ENCODE measurements at places on chromosomes 7 and 10.

- DNase-seq: no peak
Measured at GRCh38 chr10:89426230-89426868, 12.0 kb downstream of the IFIT5 start.

DNA sequence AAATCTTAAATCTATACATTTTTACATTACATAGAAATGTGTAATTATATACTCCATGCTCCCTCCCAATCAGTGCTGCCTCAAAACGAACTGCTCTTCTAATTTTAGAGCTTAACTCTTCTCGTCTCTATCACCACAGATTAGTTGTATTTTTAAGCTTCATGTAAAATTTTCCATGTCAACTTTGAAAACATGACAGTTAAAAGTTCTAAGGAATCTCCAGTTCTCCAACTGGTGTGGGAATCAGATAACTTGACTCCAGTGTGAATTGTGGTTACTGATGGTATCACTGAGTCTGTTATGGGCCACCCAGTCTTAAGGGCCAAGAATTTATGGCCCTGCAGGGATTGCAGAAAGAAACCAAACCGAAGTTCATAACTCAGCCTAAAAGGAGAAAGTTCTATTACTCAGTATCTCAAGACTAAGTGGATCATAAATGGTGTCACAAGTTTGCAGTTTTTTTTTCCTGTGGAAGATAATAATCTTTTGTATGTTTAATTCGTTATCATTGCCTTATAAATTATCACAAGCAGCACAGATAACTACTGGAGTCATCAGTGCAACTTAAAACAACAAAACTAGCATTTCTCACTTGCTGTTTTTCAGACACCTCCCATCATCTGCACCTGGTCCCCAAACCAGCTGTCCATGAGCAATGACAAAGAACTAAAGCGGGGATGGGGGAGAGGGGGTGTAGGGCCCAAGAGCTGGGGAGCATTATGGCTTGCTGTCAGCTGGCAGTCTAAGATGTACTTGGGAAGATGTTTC is 31.5 kb upstream of the KMT2E start:
- DNase-seq: no peak

GRCh38 chr10:34978080-34978479 is 112.1 kb downstream of the CUL2 start:
- DNase-seq: no peak

DNA sequence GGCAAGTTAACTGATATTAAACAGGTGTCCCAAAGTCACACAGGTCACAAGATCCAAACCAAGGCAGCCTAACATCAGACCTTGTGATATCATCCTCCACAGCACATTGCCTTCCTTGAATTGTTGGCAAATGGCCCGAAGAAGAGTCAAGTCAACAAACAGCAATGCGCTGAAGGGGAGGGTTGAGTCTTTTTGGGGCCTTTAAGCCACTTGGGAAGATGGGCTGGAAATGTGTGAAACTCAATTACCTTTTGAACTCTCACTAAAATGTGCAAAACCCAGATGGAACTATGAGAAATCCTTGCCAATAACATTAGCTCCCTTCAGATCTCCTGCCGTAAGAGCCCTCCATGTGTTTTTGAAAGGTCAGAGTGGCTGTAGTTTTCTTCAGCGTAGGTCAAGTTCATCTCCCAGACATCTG is 47.9 kb upstream of the STK17A start:
- DNase-seq: no peak

- no peak for DNase-seq
Measured at GRCh38 chr7:116647861-116648260, 24.1 kb upstream of the MET start.

DNA sequence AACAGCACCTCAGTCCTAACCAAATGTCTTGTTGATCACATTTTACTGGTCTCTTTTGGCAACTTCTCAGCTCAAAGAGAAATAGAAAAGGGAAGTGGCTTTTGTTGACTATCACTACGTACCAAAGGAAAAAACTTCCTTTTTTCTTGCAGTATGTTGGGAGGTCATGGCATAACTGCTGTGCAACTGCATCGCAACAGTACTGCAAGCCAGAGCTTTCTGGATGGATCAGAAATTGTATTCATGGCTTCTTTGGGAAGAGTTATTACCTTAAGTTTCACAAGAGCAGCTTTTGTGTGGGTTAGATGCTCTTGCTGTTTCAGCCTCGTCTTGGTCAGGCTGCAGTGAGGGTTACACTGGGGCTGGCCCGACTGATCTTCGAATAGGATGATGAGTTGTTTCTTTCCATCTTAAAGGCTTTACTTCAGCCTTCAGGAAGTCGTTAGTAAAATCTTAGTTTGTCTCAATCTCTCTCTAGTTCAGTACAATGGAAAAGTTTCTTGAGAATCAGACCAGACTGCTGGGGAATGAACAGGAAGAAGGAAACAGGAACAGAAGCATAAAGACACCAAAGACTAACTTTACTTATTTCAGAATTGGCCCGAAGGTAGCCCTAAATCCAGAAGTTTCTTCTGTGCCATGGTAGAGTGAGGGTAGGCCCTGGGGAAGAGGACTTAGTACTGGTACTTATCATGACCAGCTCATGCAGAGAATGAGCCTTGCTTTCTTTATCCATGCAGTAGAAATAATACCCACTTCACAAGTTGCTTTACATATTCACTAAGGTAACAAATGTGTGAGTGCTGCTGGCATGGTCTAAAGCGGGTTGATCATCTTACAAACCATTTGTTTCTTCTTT is 153.6 kb downstream of the CELF2 start:
- no peak for DNase-seq

DNA sequence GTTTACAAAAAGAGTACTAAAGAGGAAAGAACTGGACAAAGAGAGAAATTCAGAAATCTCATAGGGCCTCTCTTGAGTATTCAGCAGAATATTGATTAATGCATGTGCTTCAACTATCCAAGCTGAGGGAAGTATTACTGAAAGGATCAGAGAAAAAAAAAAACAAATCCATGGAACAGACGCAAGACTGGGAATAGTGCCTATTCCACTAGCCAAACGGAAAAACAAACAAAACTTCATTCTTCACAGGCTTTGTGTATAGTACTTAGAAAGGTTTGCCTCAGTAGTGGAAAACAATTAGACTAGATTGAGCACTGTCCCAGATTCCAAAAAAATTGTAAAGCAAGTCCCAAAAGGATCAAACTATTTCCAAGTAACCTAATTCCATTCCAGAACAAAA is 106.2 kb downstream of the TFEC start:
- DNase-seq: no peak

GRCh38 chr10:8159341-8160165 is 105.1 kb downstream of the GATA3 start:
- DNase-seq: no peak

DNA sequence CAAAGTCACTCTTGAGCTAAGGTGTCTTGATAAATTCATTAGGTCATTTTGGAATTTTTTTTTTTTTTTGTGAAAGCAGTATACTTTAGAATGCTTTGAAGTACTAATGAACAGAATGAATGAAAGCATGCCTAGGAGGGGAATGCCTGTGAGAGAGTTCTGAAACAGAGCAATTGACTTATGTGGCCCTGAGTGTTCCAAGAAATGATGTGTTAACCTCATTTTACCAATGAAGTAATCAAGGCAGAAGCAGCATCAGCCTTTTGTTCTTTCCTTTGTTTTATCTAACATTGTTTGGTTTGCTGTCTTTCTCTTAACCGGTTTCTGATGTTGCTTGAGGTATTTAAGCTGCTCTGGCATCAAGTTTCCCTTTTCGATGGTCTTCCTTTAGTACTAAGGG is 154.6 kb upstream of the HGF start:
- DNase-seq: no peak

GRCh38 chr7:100022621-100023020 is 7.2 kb downstream of the ZKSCAN1 start:
- DNase-seq: no peak
